ENCODE measurements at places on chromosomes 5 and 9. TPM values are rescaled to one million over a fixed set of nuclear protein-coding genes. Genes with fewer than 3 reads are reported as not detected.

DMRTA1 gene
- total RNA-seq: 0.49 TPM

PCDHGA2 gene
- 4.2 TPM for total RNA-seq

CDK7 gene
- 44.5 TPM for total RNA-seq

TUBB4B gene
- total RNA-seq: 132 TPM

LCN1 gene
- not detected for total RNA-seq

PNPLA7 gene
- total RNA-seq: 2.1 TPM

KIF12 gene
- total RNA-seq: under 0.01 TPM

RNF180 gene
- 5.7 TPM for total RNA-seq

TAF11L5 gene
- not detected for total RNA-seq

OR1J2 gene
- 0.24 TPM for total RNA-seq

ERAP2 gene
- 52.2 TPM for total RNA-seq

TAF11L7 gene
- total RNA-seq: not detected

FOXD4L4 gene
- under 0.01 TPM for total RNA-seq

STC2 gene
- total RNA-seq: 553 TPM

TSTD2 gene
- 21.1 TPM for total RNA-seq

PLPP7 gene
- 10.6 TPM for total RNA-seq

BRD3 gene
- total RNA-seq: 5.3 TPM

IGFBPL1 gene
- total RNA-seq: 0.49 TPM

GCNT4 gene
- 24.8 TPM for total RNA-seq

CTNND2 gene
- not detected for total RNA-seq

DRD1 gene
- 0.36 TPM for total RNA-seq

PRLR gene
- total RNA-seq: 3.2 TPM

PCDHA1 gene
- total RNA-seq: under 0.01 TPM

VCAN gene
- total RNA-seq: 685 TPM

SLC6A19 gene
- total RNA-seq: not detected

GABRA1 gene
- not detected for total RNA-seq

MYOT gene
- total RNA-seq: not detected

SUSD3 gene
- total RNA-seq: not detected

PLK2 gene
- 352 TPM for total RNA-seq

Measured in hair follicle dermal papilla cell (primary cell).